ENCODE measurements at places on chromosomes 1 and 21.

GRCh38 chr1:21012937-21013336 is 163.8 kb downstream of the EIF4G3 start:
- no peak for DNase-seq

DNA sequence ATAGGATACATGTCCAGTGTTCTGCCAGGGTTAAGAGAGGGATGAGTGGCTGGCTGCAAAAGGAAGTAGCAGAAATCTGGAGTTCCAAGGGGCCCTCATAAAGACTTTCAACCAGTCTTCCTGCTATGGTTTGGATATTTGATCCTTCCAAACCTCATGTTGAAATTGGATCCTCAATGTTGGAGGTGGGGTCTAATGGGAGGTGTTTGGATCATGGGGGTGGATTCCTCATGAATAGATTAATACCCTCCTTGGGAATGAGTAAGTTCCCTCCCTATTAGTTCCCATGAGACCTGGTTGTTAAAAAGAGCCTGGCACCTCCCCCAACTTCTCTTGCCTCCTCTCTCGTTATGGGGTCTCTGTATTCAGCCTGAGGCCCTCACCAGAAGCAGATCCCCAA is 10.1 kb upstream of the GNG12 start:
- no peak for DNase-seq

GRCh38 chr1:109304226-109304920 is 2.4 kb downstream of the MYBPHL start:
- no peak for DNase-seq

DNA sequence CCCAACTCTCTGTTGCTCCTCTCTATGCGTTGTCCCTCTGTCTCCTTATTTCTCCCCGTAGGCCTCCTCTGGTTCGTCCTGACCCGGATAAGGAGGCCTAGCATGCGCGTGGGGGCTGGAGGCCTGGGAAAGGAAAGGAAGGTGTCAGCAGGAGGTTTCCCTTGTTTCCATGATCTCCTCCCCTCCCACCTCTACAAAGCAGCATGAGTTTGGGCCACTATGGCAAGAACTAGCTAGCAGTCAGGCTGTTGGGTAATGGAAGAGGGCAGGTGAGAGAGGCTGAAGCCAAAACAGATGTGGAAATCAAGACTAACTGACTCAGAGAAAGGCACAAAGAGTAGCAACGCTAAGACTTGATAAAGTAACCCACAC is 687 bp upstream of the SEMA6C start:
- no peak for DNase-seq

- no peak for DNase-seq
These were observed 33.5 kb upstream of the WASF2 start for GRCh38 chr1:27523337-27524020.
